ENCODE measurements at places on chromosomes 2 and 18. TPM values are rescaled to one million over a fixed set of nuclear protein-coding genes. Genes with fewer than 3 reads are reported as not detected.

Gene RBKS
- total RNA-seq = 1.6 TPM

Gene LOXHD1
- not detected for total RNA-seq

Gene CELF4
- total RNA-seq = not detected

Gene MPP4
- 0.11 TPM for total RNA-seq

Gene TMEM150A
- 26.3 TPM for total RNA-seq

Gene ABCB11
- 0.03 TPM for total RNA-seq

Gene IL1RN
- total RNA-seq = not detected

Gene AMER3
- total RNA-seq = not detected

Gene GKN1
- not detected for total RNA-seq

Gene RGPD3
- total RNA-seq = not detected

Gene SLC14A1
- total RNA-seq = not detected

Gene ARHGEF4
- total RNA-seq = 2.9 TPM

Gene NEB
- total RNA-seq = 1.4 TPM
